Right hindlimb (tissue), 1 donor: ENCODE measurements at places on chromosomes 5 and 9.

GRCh38 chr5:172748341-172748843 lies 22.6 kb downstream of the DUSP1 start:
- DNase-seq, result peak; percentile 83

GRCh38 chr5:107771926-107772325 lies 101.2 kb upstream of the EFNA5 start:
- no peak for DNase-seq

DNA sequence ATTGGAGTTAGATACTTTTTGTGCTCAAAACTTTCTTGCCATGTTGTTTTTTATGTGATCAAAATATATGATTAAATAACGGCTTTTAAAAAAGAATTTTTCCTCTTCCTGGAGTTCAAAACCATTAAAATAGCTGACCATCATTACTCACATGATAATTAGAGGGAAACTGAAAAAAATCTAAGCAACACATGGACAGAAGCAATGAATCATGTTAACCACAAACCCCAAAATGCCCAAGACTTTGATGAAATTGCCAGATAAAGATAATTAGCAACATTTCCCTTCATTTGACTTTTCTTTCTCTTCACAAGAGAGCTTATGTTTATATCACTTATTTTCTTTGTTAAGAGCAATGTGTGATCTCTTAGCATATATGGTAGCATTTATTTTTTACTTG lies 1294.2 kb downstream of the EFNA5 start:
- no peak for DNase-seq

DNA sequence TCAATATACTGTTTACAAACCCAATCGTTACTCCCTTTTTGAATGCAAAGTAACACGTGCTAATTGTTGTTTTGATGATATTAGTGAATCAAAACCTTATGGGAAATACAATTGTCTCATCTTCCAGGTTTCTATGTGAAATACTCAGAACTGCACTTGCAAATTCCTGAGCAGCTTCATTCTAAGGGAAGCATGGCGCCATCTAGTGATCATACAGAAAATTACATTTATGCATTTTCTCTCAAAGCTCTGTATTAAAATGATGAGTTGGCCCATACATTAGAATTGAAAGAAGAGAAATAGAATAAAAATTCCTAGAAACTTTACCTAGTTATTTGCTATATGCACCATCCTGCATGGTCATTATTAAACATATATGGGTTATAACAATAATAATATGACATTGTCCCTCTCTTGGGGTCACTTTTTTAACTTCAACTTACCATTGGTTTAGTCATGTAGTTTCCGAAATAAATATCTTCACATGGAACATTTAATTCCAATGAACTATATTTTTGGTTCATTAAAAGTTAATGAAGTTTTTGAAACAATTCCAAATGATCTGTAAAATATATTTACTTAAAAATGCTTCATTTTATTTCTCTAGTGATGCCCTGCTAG lies 220.0 kb downstream of the PDE4D start:
- no peak for DNase-seq

GRCh38 chr5:109905906-109906305 lies 216.2 kb downstream of the MAN2A1 start:
- DNase-seq, result no peak

DNA sequence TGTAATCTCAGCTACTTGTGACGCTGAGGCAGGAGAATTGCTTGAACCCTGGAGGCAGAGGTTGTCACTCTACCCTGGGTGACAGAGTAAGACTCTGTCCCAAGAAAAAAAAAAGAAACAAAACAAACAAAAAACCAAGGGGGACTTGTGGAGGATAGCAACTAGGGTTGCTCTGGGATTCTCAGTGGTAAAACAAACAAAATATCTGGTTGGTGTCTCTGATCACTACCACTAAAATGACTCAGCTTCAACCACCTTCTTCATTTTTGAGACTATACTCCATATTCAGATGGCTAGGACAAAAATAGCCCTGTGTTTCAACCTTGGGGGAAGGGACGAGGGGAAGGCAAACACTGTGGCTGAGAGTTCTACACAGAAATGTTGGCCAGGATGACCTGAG lies 110.3 kb downstream of the ARRDC3 start:
- DNase-seq, result no peak

DNA sequence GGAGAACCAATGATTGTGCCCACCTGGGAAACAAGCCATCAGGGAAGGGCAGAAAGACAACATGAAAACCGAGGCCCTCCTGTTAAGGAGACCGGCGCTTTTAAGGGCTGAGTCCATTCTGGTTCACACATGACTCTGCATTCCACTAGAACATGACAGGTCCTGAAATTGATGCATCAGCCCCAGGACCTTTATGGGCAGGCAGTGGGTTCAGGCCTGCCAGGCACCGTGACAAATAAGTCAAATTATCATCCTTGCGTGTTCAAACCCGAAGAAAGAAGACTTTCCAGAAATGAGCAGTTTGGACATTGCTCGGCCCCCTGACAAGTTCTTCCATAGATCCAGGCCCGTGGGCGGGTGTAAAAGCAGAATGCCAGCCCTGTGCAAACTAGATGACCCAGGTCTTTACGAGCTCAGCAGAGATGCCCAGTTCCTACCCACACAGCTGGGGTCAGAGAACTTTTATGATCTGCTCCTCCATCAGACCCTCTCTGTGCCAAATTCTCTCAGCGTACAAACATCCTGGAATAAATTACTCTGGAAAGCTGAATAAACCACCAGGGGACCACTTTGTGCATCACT lies 295.5 kb upstream of the WWC1 start:
- no peak for DNase-seq

- peak; percentile 71 for DNase-seq
Measured at GRCh38 chr5:52989781-52990527, 802 bp downstream of the ITGA2 start.

- no peak for DNase-seq
Measured at GRCh38 chr5:158852622-158853021, 247.1 kb downstream of the EBF1 start.

- no peak for DNase-seq
Measured at GRCh38 chr5:74243634-74244033, 396.9 kb downstream of the ENC1 start.

DNA sequence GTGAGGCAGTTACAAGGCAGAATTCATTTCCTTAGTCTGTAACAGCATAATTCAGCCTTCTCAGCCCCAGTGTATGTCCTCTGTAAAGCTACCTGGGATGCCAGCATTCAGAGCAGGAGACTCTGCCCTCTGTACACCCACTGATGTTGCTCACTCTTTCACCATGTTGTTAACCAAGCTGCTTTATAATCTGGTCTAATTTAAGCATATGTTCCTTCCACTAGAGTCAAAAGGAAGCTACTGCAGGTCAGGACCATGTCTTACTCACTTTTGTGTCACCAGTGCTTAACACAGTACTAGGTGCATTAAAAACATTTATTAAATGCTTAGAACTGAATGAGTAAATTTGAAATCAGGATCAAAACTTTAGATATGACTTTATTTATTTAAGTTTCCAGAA lies 185.6 kb downstream of the FBXL17 start:
- no peak for DNase-seq

- no peak for DNase-seq
Measured at GRCh38 chr5:144131261-144131660, 39.2 kb downstream of the YIPF5 start.
